ENCODE measurements at places on chromosomes 7 and 10. TPM values are rescaled to one million over a fixed set of nuclear protein-coding genes. Genes with fewer than 3 reads are reported as not detected.

- H3K27ac ChIP-seq: no peak overlapping the region
- H3K27me3 ChIP-seq: no peaks in the 10 kb centered on the region
- peaks cover 32% of the 10 kb centered on the region for H3K4me1 ChIP-seq
- no peak overlapping the region for H3K4me3 ChIP-seq
- H3K36me3 ChIP-seq: no peaks in the 10 kb centered on the region
- DNase-seq: no peak
Measured at GRCh38 chr7:35699796-35700305, 4.9 kb upstream of the HERPUD2 start.

DNA sequence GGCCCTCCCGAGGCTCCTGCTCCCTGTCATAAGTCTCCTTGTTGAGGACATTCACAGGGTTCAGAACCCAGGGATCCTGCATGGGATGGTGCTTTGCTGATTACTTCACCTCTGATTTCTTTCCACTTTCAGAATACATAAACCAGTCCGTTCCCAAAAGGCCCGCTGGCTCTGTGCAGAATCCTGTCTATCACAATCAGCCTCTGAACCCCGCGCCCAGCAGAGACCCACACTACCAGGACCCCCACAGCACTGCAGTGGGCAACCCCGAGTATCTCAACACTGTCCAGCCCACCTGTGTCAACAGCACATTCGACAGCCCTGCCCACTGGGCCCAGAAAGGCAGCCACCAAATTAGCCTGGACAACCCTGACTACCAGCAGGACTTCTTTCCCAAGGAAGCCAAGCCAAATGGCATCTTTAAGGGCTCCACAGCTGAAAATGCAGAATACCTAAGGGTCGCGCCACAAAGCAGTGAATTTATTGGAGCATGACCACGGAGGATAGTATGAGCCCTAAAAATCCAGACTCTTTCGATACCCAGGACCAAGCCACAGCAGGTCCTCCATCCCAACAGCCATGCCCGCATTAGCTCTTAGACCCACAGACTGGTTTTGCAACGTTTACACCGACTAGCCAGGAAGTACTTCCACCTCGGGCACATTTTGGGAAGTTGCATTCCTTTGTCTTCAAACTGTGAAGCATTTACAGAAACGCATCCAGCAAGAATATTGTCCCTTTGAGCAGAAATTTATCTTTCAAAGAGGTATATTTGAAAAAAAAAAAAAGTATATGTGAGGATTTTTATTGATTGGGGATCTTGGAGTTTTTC is 159.8 kb upstream of the LANCL2 start:
- H3K4me3 ChIP-seq: no peak overlapping the region
- H3K4me1 ChIP-seq: no peaks in the 10 kb centered on the region
- peaks cover 72% of the 10 kb centered on the region for H3K36me3 ChIP-seq

- H3K27ac ChIP-seq: no peak overlapping the region
- H3K27me3 ChIP-seq: no peaks in the 10 kb centered on the region
- H3K36me3 ChIP-seq: 0 out of 2 replicates have a peak, but pooled peaks cover 5% of the 10 kb centered on the region
- H3K4me3 ChIP-seq: no peak overlapping the region
- DNase-seq: no peak
- H3K4me1 ChIP-seq: no peaks in the 10 kb centered on the region
Measured at GRCh38 chr10:66651308-66652082, 274.3 kb upstream of the LRRTM3 start.

- no peak for DNase-seq
- no peak overlapping the region for H3K4me3 ChIP-seq
- H3K4me1 ChIP-seq: no peaks in the 10 kb centered on the region
- no peaks in the 10 kb centered on the region for H3K27me3 ChIP-seq
Measured at GRCh38 chr10:80500572-80501380, 36.9 kb upstream of the SH2D4B start.

DNA sequence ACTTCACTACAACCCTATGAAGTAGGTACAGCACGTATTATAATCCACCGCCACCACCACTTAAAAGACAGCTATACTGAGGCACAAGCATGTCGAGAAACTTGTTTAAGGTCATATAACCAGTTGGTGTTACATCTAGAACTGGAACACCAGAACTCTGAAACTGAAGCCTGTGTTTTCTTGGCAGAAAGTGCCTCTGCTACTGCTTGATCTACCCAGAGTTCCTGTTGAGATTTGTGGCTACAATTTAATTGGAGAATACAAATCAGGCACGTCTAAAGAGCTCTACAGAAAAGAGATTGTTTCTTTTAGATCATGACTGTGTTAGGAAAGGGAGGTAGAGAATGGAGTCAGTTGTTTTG is 4.3 kb upstream of the ADD3 start:
- peaks cover 10% of the 10 kb centered on the region for H3K4me1 ChIP-seq
- no peaks in the 10 kb centered on the region for H3K36me3 ChIP-seq
- H3K27ac ChIP-seq: no peak overlapping the region
- no peak for DNase-seq

- H3K4me3 ChIP-seq: no peak overlapping the region
- no peak overlapping the region for H3K27ac ChIP-seq
- no peaks in the 10 kb centered on the region for H3K36me3 ChIP-seq
- H3K27me3 ChIP-seq: no peaks in the 10 kb centered on the region
Measured at GRCh38 chr7:92423710-92424131, 23.6 kb upstream of the GATAD1 start.

DNA sequence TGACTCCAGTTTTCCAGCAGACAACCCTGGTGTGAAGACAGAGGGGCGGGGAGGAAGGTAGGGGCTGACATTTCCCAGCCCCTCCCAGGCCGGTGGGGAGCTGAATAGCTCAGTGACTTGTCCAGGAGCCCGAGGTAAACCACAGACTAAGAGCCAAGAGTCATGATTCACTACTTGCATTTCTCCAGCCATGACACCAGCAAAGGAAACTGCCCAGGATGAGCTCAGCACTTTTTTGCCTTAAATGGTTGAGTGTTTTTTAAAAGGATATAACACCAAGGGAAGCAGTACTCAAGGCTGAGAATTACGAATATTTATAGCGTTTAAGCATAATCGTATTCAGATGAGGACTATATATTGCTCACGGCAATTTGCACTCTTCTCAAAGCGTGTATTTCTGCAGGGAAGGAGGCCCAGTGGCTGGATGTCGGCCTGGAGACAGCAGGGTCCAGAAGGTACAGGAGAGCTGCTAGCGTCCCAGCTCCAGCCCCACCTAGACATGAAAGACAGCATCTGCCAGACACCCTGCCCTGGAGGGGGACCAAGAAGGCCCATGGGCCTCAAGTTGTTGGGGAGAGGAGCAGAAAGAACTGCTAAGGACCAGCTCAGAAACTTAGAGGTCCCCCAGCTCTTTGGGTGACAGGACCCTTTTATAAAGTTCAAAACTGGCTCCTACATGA is 141.4 kb downstream of the GRID1 start:
- no peak overlapping the region for H3K27ac ChIP-seq
- no peaks in the 10 kb centered on the region for H3K36me3 ChIP-seq
- H3K4me3 ChIP-seq: no peak overlapping the region
- DNase-seq: peak; percentile 47

GRCh38 chr10:15352201-15352600 is 18.9 kb downstream of the FAM171A1 start:
- no peak overlapping the region for H3K27ac ChIP-seq
- no peaks in the 10 kb centered on the region for H3K27me3 ChIP-seq
- H3K36me3 ChIP-seq: no peaks in the 10 kb centered on the region
- H3K4me1 ChIP-seq: peaks cover 10% of the 10 kb centered on the region

- no peak overlapping the region for H3K27ac ChIP-seq
- H3K36me3 ChIP-seq: no peaks in the 10 kb centered on the region
- H3K27me3 ChIP-seq: no peaks in the 10 kb centered on the region
- no peak overlapping the region for H3K4me3 ChIP-seq
- no peak for DNase-seq
Measured at GRCh38 chr10:26770069-26770468, 72.6 kb downstream of the PDSS1 start.

- no peak overlapping the region for H3K27ac ChIP-seq
- H3K36me3 ChIP-seq: no peaks in the 10 kb centered on the region
- no peaks in the 10 kb centered on the region for H3K4me1 ChIP-seq
- no peak overlapping the region for H3K4me3 ChIP-seq
- no peak for DNase-seq
Measured at GRCh38 chr10:1613511-1613910, 123.8 kb downstream of the ADARB2 start.

DNA sequence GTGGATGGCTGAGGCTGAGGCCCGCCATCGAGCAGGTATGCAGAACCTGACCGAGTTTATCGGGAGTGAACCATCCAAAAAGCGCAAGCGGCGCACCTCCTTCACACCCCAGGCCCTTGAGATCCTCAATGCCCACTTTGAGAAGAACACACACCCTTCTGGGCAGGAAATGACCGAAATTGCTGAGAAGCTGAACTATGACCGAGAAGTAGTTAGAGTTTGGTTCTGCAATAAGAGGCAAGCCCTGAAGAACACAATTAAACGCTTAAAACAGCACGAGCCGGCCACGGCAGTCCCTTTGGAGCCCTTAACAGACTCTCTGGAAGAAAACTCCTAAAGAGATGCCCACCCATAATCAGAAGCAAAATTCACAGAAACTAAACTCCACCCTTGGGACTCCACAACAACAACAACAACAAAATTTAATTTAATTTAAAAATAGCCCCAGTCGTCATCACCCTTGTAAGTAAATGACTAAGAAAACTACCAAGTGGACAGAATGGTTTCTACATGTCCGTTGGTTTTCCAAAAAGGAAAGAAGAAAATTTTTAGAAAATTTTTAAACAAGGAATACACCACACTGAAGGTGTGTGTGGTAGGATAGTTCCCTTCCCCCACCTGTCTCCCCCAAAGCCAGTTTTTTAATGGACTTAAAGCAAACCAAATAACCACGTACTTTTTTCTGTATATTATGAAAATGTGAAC is 101.7 kb upstream of the YAE1 start:
- no peaks in the 10 kb centered on the region for H3K4me1 ChIP-seq
- no peak overlapping the region for H3K4me3 ChIP-seq
- no peaks in the 10 kb centered on the region for H3K36me3 ChIP-seq
- no peak for DNase-seq
- H3K27me3 ChIP-seq: peaks cover 89% of the 10 kb centered on the region

DNA sequence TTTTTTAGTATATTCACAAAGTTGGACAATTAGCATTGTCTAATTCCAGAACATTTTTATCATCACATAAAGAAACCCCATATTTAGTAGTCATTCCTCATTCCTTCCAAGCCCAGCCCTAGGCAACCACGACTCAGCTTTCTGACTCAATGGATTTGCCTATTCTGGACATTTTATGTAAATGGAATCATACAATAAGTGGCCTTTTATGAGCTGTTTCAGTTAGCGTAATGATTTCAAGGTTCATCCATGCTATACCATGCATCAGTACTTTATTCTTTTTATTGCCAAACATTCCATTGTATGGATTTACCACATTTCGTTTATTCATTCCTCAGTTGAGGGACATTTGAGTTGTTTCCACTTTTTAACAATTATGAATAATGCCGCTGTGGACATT is 249.2 kb downstream of the DYNC1I1 start:
- H3K4me3 ChIP-seq: no peak overlapping the region
- DNase-seq: peak; percentile 34
- H3K27me3 ChIP-seq: no peaks in the 10 kb centered on the region
- H3K27ac ChIP-seq: no peak overlapping the region
- H3K4me1 ChIP-seq: no peaks in the 10 kb centered on the region
- H3K36me3 ChIP-seq: no peaks in the 10 kb centered on the region

The ANKRD1 gene
- total RNA-seq: 3.5 TPM

The SPDYE1 gene
- total RNA-seq: not detected

The SSC4D gene
- total RNA-seq: 0.86 TPM

The ZDHHC4 gene
- total RNA-seq: 28.9 TPM

Measured in PC-3 (cell line).